ENCODE measurements at places on chromosomes 7 and 10.

- DNase-seq, result no peak
These were observed 78.6 kb downstream of the TNS3 start for GRCh38 chr7:47503281-47503680.

DNA sequence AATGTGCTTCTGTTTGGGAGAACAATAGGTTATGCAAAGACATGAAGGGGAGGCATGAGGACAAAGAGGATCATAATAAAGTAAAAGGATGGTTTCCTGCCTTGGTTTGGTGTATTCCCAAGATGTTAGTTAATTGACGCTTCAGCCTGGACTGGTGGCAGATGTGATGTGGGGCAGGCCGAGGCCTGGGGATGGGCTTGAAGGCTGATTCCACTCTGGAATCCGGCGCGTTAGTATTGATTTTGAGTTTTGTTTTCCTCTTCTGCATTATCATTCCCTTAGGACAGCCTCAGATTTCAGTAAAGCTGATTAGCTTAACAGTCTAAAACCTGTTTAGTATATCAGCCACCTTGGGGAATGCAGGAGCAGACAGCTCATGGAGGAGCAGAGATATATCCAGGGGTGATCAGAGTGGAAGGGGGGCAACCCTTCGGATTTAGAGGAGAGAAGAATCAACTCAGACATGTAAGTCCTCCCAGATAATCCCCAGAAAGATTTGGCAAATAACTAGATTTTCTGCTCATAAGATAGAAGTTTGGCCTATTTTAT is 159.8 kb upstream of the MTPN start:
- no peak for DNase-seq

DNA sequence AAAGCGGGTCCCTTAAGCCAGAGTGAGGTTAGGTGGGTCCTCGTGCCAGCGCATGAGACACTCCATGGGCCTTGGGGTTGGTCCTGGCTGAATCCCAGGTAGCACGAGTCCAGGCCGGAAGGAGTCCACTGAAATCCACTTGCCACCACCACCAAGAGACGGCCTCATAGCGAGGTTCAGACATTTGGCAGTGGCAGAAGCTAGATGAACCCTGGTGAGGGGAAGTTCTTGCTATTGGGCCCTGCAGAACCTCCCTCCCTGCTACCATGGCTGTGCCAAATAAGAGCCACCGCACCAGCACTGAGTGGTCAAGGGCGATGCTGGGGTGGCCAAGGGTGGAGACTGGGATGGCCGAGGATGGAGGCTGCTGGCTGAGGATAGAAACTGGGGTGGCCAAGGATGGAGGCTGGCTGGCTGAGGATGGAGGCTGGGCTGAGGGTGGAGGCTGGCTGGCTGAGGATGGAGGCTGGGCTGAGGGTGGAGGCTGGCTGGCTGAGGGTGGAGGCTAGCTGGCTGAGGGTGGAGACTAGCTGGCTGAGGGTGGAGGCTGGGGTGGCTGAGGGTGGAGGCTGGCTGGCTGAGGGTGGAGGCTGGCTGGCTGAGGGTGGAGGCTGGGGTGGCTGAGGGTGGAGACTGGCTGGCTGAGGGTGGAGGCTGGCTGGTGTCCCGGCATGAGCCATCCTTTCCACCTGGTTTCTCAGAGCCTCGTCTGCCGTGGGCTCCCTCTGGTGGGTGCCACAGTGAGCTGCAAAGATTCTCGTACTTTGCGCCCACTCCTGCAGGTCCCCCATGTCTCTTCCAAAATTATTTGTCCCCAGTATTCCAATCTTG is 88.2 kb downstream of the ELFN1 start:
- peak; percentile 40 for DNase-seq

GRCh38 chr7:35681231-35682029 is 13.5 kb downstream of the HERPUD2 start:
- no peak for DNase-seq

Measured in activated CD8-positive, alpha-beta memory T cell treated with anti-CD3 and anti-CD28 coated beads, Interleukin-2, amount 50 U/mL, for 4 hours (primary cell).